CD14-positive monocyte (primary cell): ENCODE measurements at places on chromosomes 7 and 10. TPM values are rescaled to one million over a fixed set of nuclear protein-coding genes. Genes with fewer than 3 reads are reported as not detected.

FAM25C gene
- polyA plus RNA-seq: not detected in 2 replicates

BMPER gene
- polyA plus RNA-seq: not detected

CCDC126 gene
- 20.1 TPM for polyA plus RNA-seq

DNA sequence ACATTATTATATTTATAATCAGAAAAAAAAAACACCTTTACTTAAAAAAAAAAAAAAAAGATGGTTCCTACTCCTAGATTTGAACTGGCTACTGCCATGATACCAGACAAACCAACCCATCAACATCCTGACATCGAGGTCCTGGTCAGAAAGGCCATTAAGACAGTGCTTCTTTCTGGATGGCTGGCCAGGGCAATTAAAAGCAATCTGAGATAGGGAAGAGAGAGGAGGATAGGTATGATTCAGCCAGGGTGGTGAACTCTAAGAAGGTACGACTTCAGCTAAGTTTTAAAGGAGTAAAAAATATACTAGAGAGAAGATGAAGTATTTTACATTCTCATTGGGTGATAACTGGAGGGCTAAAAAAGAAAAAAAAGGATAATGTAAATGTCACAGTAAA is 139.0 kb downstream of the DOCK4 start:
- no peak for DNase-seq

- no peak for DNase-seq
Observed at GRCh38 chr7:15305002-15305600, 256.7 kb downstream of the AGMO start.

DNA sequence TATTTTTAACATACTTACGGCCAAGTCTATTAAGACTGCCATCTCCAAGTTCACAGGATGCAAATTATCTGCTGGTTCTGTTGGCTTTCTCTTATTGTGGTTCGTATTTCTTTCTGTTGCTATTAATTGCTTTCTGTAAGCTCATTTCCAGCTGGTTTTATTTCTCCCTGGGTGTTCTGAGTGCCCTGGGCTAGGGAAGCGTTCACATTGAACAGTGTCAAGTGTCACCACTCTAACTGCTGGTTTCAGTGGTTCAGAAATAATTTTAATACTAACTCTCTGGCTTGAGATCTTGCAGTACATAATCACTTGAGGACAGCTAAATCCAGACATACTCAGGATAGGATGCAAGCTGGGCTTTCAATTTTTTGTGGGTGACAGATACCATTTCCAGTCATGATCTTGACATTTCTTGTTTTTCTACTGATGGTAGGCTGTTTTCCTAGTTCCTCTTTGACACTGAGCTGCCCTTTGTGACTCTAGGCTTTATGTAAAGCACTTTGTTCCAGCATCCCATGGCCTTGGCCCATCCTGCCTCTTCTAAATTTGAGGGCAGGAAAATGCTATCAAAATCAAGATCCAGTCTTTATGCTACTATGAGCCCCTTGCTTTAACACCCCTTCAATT is 117.6 kb downstream of the SNX13 start:
- DNase-seq: no peak

DNA sequence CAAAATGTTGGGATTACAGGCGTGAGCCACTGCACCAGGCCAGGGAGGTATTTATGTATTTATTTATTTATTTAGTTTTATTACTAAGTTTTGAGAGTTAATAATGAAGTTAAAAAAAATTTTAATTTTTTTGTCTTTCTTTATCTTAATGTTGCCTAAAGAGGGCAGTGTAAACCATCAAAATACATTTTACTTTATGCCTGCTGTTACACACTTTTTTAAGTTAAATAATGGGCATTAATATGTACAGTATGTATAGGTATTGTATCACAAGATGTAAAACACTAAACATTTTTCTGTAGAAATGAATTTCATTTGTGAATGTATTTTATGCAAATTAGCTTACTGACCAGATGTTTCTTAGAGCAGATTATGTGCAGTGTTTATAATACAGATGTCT is 129.4 kb downstream of the AASS start:
- no peak for DNase-seq

- no peak for DNase-seq
Observed at GRCh38 chr10:63798599-63799498, 277.6 kb downstream of the REEP3 start.

DNA sequence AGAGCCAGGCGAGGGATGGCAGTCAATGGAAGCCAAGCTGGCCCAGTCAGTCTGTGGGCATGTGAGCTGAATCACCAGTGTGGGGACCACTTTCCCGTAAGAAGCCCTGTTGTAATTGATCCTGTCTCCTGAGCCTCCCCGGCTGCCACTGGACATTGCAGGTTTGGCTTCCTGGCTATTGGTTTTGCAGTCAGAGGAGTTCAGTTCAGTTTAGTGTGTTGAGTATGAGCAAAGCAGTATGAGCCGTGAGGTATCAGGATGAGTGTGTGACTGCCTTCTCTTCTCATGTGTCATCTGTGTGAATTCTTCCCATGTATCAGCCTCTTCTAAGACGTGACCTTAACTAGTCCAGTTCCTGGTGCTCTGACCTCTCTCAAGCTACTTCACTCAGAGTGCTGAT is 227.4 kb downstream of the PRKG1 start:
- DNase-seq: no peak

DNA sequence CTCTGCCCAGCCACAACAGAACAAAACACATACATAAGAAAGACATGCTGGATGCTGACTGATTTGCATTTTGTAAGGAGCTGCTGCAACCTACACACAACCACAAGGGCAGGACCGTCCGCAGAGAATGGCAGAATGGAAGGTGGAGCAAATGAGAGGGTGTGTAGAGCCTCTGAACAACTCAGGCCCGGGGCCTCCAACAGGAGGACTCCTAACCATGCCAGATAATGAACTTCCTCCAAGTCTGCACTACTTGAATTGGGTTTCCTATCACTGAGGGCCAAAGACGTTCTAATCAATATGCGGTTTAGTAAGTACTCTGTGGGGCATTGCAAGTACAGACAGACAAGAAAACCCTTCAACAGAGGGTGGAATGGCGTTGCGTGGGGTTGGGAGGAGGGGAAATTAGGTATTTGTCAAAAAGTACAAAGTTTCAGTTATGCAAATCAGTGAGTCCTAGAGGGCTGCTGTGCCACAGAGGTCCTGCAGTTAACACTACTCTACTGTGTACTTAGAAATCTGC is 14.6 kb downstream of the VOPP1 start:
- DNase-seq: no peak
